ENCODE measurements at places on chromosomes 7 and 10. TPM values are rescaled to one million over a fixed set of nuclear protein-coding genes. Genes with fewer than 3 reads are reported as not detected.

CASP7 gene
- 26.1 TPM for polyA plus RNA-seq

ITPRID1 gene
- not detected for polyA plus RNA-seq

NAPEPLD gene
- 3.8 TPM for polyA plus RNA-seq

TRIM73 gene
- 0.54 TPM for polyA plus RNA-seq

PILRA gene
- polyA plus RNA-seq = 0.59 TPM

DNA sequence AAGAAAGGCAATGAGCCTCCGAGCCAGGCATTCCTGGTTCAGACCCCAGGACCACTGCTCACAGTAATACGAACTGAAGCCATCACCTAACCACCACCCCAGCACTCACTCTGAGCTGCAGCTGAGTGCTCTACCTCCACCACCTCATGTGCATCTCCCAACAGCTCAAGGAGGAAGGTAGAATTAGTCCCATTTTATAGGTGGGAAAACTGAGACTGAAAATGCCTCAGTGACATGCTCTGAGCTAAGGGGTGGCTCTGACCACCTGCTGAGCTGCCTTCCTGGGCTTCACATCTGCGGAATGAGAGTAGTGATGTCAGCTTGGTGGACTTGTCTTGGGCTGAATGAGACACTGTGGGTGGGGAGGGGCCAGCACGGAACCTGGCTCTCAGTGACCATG is 159.7 kb upstream of the UNC5B start:
- no peak for DNase-seq
- no peak overlapping the region for H3K4me3 ChIP-seq
- no peak overlapping the region for H3K27ac ChIP-seq
- no peaks in the 10 kb centered on the region for H3K4me1 ChIP-seq
- peaks cover 12% of the 10 kb centered on the region for H3K27me3 ChIP-seq

- no peak overlapping the region for H3K27ac ChIP-seq
- H3K4me3 ChIP-seq = no peak overlapping the region
- no peak for DNase-seq
- H3K4me1 ChIP-seq = no peaks in the 10 kb centered on the region
Measured at GRCh38 chr7:101294039-101294831, 27.4 kb downstream of the IFT22 start.

DNA sequence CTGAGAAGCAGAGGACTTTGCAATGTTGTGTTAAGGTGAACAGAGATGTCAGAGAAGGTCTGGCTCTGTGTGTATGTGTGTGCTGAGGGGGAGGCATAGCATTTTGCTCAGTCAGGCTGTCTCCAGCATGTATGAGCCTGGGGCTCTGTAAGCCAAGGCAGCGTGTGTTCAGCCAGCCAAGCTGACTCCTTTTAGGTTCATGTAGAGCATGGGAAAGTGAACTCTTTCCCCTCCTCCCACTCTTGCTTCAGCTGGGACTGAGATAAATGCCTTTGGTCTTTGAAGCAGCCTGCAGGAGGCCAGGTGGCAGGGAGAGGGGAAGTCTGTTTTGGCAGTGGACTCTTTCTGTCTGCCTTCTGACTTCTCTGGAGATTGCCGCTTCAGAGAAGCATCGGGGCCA is 3.8 kb downstream of the SFXN2 start:
- H3K36me3 ChIP-seq = no peaks in the 10 kb centered on the region
- peaks cover 11% of the 10 kb centered on the region for H3K4me1 ChIP-seq
- H3K27ac ChIP-seq = no peak overlapping the region
- H3K4me3 ChIP-seq = no peak overlapping the region

- no peaks in the 10 kb centered on the region for H3K36me3 ChIP-seq
- peaks cover 8% of the 10 kb centered on the region for H3K27me3 ChIP-seq
- H3K4me1 ChIP-seq = no peaks in the 10 kb centered on the region
- H3K27ac ChIP-seq = no peak overlapping the region
- DNase-seq = no peak
Measured at GRCh38 chr7:55303220-55303619, 61.9 kb upstream of the LANCL2 start.

DNA sequence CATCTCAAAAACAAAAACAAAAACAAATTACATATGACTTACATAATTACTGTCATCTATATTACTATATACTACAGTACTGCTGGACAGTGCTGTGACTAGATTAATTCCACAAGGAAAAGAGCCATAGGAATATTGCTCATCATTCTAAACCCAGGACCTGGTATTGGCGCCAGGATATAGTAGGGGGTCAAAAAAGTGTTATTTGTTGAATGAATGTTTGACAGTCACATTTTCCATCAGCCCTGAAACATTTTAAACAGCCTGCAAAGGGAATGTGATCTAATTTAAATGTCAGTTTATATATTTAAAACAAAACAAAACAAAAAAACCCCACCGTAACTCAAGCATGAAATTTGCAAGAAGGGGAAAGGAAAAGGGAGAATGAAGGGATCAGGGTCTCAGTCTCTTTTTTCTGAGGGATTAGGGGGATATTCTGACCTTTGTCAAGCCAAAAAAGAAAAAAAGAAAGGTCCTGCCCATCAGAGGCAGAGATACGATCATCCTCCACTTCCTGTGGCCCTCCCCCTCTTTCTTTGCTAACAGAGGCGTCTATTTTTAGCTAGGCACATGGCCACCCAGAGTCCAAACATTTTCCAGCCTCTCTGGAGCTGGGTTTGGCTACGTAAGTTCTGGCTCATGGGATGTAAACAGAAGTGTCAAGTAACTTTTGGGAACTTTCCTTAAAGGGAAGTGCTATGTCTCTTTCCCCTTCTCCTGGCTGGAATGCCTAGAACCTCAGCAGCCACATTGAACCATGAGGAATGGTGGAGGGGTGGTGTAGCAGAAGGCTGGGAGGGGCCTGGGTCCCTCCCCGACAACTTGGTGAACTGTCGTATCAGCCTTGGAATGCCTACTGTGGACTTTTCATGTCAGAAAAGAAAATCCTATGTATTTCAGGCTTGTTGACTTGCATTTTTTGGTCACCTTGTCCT is 44.6 kb upstream of the DLG5 start:
- H3K4me1 ChIP-seq = peaks cover 8% of the 10 kb centered on the region
- H3K4me3 ChIP-seq = no peak overlapping the region
- H3K36me3 ChIP-seq = no peaks in the 10 kb centered on the region

DNA sequence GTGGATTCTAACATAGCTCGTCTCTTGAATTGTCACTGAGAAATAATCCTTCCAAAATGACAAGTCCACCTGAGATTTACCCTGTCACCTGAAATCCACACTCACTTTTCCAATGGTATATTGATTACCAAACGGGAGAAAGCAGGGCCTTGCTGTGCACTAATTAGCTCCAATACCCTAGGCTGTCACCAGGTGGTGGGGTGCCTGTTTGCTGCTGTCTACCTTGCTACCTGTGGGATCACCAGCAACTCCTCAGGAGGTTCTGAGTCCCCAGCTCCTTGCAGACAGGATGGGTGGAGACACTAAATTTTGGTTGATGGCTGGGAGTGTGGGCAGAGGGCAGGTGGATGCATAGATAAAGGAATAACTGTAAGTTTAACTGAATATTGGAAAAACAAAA is 237.2 kb upstream of the ZNF32 start:
- no peaks in the 10 kb centered on the region for H3K36me3 ChIP-seq
- DNase-seq = no peak
- H3K4me1 ChIP-seq = no peaks in the 10 kb centered on the region
- no peak overlapping the region for H3K4me3 ChIP-seq
- H3K27me3 ChIP-seq = no peaks in the 10 kb centered on the region
- H3K27ac ChIP-seq = no peak overlapping the region

- H3K36me3 ChIP-seq = no peaks in the 10 kb centered on the region
- peaks cover 7% of the 10 kb centered on the region for H3K4me1 ChIP-seq
- H3K27me3 ChIP-seq = no peaks in the 10 kb centered on the region
- DNase-seq = no peak
Measured at GRCh38 chr7:114405427-114405826, 9.2 kb upstream of the FOXP2 start.

GRCh38 chr10:93746844-93747284 is 10.9 kb upstream of the LGI1 start:
- H3K4me1 ChIP-seq = peaks cover 3% of the 10 kb centered on the region
- peak; percentile 89 for DNase-seq
- no peaks in the 10 kb centered on the region for H3K27me3 ChIP-seq
- no peaks in the 10 kb centered on the region for H3K36me3 ChIP-seq

GRCh38 chr7:19051767-19052375 is 65.6 kb downstream of the TWIST1 start:
- H3K36me3 ChIP-seq = no peaks in the 10 kb centered on the region
- no peaks in the 10 kb centered on the region for H3K27me3 ChIP-seq
- no peak overlapping the region for H3K27ac ChIP-seq
- no peak overlapping the region for H3K4me3 ChIP-seq
- H3K4me1 ChIP-seq = no peaks in the 10 kb centered on the region

GRCh38 chr10:109504401-109504800 is 418.9 kb downstream of the XPNPEP1 start:
- no peak for DNase-seq
- H3K4me3 ChIP-seq = no peak overlapping the region
- H3K27ac ChIP-seq = no peak overlapping the region
- H3K27me3 ChIP-seq = no peaks in the 10 kb centered on the region

- H3K27me3 ChIP-seq = no peaks in the 10 kb centered on the region
- H3K27ac ChIP-seq = peak overlapping the region; percentile 97
- H3K4me1 ChIP-seq = peaks cover 12% of the 10 kb centered on the region
- peak; percentile 52 for DNase-seq
Measured at GRCh38 chr10:71888623-71889387, 37.8 kb upstream of the PSAP start.

GRCh38 chr7:158378978-158379377 is 208.6 kb downstream of the PTPRN2 start:
- no peaks in the 10 kb centered on the region for H3K4me1 ChIP-seq
- H3K27me3 ChIP-seq = no peaks in the 10 kb centered on the region
- no peak for DNase-seq
- no peak overlapping the region for H3K27ac ChIP-seq

DNA sequence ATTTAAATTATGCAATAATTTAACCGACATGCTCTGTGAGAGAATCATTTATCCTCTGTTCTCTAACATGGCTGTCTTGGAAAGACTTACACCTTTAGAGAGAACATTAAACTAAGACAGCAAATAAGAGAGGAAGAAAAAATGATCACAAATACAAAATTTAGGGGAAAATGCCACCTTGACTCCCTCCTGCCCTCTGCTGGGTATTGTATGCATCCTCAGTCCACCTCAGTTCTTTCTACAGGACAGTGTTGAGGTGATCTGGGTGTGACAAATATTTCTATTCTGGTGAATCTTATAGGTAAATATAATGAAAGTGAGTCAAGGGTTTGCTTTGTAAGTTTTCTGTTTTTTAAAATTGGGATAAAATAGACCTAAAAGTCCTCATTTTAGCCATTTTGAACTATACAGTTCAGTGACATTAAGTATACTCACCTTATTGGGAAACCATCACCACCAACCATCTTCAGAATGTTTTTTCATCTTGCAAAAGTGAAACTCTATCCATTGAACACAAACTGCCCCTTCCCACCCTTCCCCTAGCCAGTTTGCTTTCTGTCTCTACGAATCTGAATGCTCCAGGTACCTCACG is 61.5 kb upstream of the ELMO1 start:
- no peaks in the 10 kb centered on the region for H3K27me3 ChIP-seq
- H3K4me1 ChIP-seq = no peaks in the 10 kb centered on the region
- no peak overlapping the region for H3K27ac ChIP-seq

GRCh38 chr7:45087301-45088145 is 1.2 kb downstream of the NACAD start:
- no peak for DNase-seq
- H3K4me1 ChIP-seq = peaks cover 10% of the 10 kb centered on the region
- no peak overlapping the region for H3K4me3 ChIP-seq
- H3K27ac ChIP-seq = no peak overlapping the region
- no peaks in the 10 kb centered on the region for H3K27me3 ChIP-seq

- no peak overlapping the region for H3K4me3 ChIP-seq
- no peak overlapping the region for H3K27ac ChIP-seq
- DNase-seq = no peak
- H3K4me1 ChIP-seq = no peaks in the 10 kb centered on the region
Measured at GRCh38 chr10:119505588-119506315, 36.8 kb downstream of the RGS10 start.

- DNase-seq = no peak
- no peak overlapping the region for H3K27ac ChIP-seq
- H3K36me3 ChIP-seq = no peaks in the 10 kb centered on the region
- no peaks in the 10 kb centered on the region for H3K4me1 ChIP-seq
- no peak overlapping the region for H3K4me3 ChIP-seq
- H3K27me3 ChIP-seq = no peaks in the 10 kb centered on the region
Measured at GRCh38 chr7:37942934-37943610, 22.6 kb downstream of the EPDR1 start.

GRCh38 chr7:122686360-122686878 is 12.5 kb downstream of the RNF133 start:
- no peaks in the 10 kb centered on the region for H3K4me1 ChIP-seq
- no peak overlapping the region for H3K4me3 ChIP-seq
- no peak for DNase-seq

DNA sequence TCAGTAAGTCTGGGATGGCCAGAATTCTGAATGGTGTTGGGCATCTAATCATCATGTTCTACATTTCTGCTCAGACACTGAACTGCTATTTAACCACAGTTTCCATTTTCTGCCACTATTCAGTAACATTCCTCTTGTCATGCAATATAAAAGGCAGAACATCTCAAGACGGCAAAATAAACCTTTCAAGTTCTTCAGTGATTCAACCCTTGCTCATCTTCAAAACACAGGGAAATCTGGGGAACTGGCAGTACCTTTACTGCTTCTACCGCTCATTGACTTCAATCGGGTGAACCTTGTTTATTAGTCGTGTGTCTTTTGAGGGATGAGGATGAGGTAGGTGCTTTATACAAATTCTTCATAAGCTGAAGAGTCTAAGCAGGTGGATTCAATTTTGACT is 184.7 kb upstream of the ANK3 start:
- no peak for DNase-seq
- H3K27me3 ChIP-seq = no peaks in the 10 kb centered on the region
- peaks cover 13% of the 10 kb centered on the region for H3K4me1 ChIP-seq
- no peak overlapping the region for H3K27ac ChIP-seq
- no peaks in the 10 kb centered on the region for H3K36me3 ChIP-seq

GRCh38 chr7:54888734-54889082 is 129.7 kb upstream of the SEC61G start:
- peak overlapping the region; percentile 13 for H3K4me3 ChIP-seq
- peaks cover 3% of the 10 kb centered on the region for H3K4me1 ChIP-seq
- H3K27ac ChIP-seq = no peak overlapping the region
- DNase-seq = no peak

- H3K36me3 ChIP-seq = no peaks in the 10 kb centered on the region
- no peak overlapping the region for H3K4me3 ChIP-seq
- H3K27ac ChIP-seq = no peak overlapping the region
- H3K4me1 ChIP-seq = no peaks in the 10 kb centered on the region
- no peaks in the 10 kb centered on the region for H3K27me3 ChIP-seq
Measured at GRCh38 chr7:142181211-142181610, 69.7 kb downstream of the MGAM2 start.

GRCh38 chr7:87218796-87219544 is 562 bp downstream of the TMEM243 start:
- H3K4me1 ChIP-seq = peaks cover 14% of the 10 kb centered on the region
- peak overlapping the region; percentile 73 for H3K27ac ChIP-seq
- no peak for DNase-seq
- H3K27me3 ChIP-seq = no peaks in the 10 kb centered on the region
- peak overlapping the region; percentile 92 for H3K4me3 ChIP-seq
- H3K36me3 ChIP-seq = peaks cover 4% of the 10 kb centered on the region

Measured in keratinocyte (primary cell).